ENCODE measurements at places on chromosomes 5 and 9.
A peak's percentile ranks its signal among the peaks of the same experiment; 100 is the strongest.

DNA sequence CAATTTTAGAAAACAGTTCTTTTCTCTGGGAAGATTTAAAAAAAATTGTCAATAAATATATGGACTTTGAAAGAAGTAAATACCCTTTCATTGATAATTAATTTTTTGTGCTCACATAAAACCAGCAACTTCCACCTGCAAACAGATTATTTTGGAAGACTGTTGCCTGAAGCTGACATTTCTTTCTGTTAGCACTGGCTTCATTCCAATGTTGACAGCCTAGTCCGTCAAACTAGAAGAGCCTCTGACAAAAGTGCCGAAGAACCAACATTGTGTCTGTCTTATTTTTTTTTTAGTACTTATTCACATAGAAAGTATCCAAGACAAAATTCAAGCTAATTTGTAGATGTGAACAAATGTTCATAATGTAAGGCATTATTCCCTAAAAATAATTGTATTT is 108.6 kb upstream of the TMEM161B start:
- DNase-seq = no peak

DNA sequence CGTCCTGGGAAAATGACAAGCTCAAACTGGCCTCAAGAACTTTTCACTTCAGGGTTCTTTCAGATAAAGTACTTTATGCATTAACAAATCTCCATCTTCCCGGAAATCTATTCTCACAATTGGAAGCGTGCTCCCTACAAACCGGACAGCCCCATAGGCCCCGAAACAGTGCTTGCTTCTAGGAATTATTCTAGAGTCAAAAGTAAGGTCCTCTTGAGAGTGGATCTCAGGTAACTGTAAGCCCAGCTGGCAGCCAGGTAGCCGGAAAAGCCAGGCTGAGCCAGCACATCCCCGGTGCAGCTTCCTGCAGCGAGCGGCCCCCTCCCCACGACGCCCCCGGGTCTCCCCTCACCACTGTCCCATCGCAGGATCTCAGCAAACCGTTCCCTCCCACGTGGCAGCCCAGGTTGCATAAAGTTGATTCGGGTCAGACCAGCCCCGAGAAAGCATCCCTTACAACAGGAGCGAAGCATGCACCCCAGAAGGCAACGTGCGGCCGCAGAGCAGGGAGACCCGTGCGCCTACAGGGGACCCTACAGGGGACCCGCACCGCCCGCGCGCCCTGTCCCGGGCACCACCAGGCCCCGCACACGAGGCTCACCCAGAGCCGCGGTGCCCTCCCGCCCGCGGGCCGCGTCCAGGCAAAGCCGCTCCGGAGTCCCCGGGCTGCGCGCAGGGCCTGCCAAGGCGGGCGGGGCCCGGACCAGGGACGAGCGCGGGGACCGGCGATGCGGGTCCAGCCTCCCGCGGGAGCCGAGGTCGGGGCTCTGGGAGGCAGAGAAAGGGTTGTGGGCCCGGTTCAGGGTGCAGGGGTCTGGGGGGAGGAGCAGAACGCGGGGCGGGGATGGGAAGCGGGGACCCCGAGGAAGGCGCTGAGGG is 920 bp downstream of the LPCAT1 start:
- peak; percentile 41 for DNase-seq

DNA sequence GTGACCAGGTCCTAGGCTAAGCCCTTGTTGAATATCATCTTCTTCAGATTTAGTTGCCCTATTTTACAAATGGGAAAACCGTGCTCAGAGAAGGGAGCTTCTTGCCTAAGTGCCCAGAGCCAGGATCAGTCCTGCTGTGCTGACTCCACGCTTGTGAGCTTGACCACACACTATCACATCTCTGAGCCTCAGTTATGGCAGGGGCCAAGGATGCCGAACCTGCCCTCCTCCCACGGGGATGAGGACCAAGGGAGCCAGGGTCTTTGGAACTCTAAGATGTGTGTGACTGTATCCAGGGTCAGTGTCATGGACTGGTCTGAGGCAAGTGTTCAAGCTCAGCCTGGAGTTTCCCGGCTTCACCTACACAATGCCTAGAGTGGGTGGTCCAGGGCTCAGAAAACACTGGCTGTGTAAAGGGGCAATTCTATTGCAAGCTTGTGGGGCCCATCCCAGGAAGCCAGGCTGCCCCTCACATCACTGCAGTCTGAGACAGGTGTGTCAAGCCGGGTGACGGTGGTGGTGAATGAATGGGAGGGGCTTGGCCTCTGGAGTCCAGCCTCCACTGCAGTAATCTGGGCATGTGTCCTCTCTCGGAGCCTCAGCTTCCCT is 235.7 kb downstream of the PBX3 start:
- no peak for DNase-seq

DNA sequence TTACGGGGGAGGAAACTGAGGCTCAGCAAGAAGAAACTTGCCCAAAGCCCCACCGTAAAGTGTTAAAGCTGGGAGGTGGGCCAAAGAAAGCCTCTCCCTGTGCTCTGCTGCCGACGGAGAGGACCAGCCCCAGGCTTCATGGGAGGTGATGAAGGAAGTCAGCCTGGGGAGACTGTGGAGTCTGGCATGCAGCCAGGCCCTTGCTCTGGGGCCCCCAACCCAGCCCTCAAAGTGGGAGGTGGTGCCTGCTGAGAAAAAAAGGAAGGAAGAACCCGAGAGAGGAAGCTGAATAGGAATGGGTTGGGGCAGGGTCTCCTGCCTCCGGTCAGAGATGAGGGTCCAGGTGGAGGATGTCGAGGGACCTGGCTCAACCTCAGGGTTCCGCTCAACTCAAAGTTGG is 3.8 kb downstream of the RNF44 start:
- DNase-seq = no peak

All from activated T-cell treated with anti-CD3 and anti-CD28 coated beads, Interleukin-2, amount 50 U/mL, for 1 hour (primary cell).